ENCODE measurements at places on chromosomes 11 and 22. TPM values are rescaled to one million over a fixed set of nuclear protein-coding genes. Genes with fewer than 3 reads are reported as not detected.

SHISAL1 gene
- 1.0 TPM for total RNA-seq

MS4A6A gene
- 94.4 TPM for total RNA-seq

MRGPRE gene
- total RNA-seq, result not detected

MORC2 gene
- total RNA-seq, result 20.1 TPM

BTBD18 gene
- total RNA-seq, result not detected

EMID1 gene
- total RNA-seq, result 8.9 TPM

IGSF9B gene
- total RNA-seq, result 13.6 TPM

WNT11 gene
- 12.9 TPM for total RNA-seq

TMEM258 gene
- total RNA-seq, result 8.4 TPM

- no peak for DNase-seq
Measured at GRCh38 chr11:123357353-123357989, 72.6 kb upstream of the GRAMD1B start.

DNA sequence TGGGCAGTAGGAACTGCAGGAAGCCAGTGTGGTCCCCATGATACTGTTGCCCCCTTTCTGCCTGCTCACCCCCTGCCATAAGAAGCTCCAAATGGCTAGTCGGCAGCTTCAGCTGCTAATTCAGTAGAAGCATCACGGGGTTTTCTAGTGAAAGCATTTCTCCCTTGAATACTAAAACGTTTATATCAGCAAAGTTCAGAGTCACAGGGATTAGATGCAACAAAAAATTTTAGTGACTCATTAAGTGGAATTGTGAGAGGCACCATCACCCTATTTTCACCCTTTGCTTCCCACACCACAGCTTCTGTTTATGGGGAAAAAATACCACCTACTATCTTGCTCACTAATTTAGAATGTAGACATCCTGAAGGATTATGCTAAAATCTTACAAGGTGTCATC lies 25.2 kb downstream of the RAB39A start:
- no peak for DNase-seq

- no peak for DNase-seq
Measured at GRCh38 chr11:67255864-67256263, 10.4 kb upstream of the GRK2 start.

DNA sequence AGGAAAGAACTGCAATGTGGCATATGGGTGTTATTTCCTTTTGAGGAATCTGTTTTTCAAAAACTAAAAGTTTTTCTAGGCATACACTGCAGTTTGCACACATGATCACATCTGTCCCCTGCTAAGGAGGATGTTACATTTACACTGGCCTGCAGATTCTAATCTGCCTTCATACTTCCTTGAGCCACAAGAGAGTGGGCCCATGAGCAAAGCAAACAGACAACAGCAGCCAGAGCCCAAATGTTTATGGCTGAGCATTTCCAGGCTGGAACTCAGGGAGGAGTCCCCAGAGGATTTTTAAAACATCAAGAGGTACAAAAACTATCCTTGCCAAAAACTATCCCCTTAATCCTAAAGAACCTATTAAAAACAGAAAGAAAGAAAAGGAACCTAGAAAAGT lies 117.2 kb upstream of the MTNR1B start:
- no peak for DNase-seq

- DNase-seq, result no peak
Measured at GRCh38 chr11:93209466-93209865, 11.7 kb upstream of the SLC36A4 start.

- DNase-seq, result peak; percentile 36
Measured at GRCh38 chr11:104968355-104968855, at the start of gene CASP4. CASP4 (minus strand) TSS chr11:104968574; CDS start chr11:104968525, 49 bp downstream.

DNA sequence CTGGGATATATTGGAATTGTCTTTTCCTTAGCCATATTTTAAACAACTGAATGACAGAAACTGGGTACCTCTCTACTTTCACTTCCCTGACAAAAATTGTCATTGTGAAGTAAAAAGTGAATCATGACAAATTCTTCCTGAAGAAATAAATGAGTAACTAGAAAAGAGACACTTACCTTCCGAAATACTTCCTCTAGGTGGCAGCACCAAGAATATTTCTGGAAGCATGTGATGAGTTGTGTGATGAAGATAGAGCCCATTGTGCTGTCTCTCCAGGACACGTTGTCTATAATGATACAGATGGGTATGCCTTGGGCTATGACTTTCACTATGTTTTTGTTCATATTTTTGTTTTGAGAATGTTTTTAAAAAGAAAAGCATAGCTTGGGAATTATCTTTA lies 21.5 kb downstream of the CASP4 start:
- DNase-seq, result no peak

DNA sequence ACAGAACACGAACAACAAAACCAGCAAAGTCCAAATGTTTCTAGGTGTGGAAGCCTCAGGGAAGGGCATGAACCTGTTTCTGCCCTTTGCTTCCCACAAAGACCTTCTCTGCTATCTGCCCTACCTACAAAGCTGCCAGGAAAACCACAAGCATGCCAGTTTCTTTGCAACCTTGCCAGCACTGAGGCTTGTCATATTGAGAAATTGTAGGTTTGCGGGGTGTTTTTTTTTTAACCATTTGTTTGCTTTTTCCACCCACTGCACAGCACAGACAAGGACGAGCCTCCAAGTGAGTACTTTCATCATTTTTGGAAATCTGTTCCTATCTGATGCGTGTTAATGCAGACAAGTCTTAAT lies 12.8 kb downstream of the PARVG start:
- DNase-seq, result no peak

- DNase-seq, result peak; percentile 47
Measured at GRCh38 chr11:34027516-34028408, 23.8 kb upstream of the CAPRIN1 start.

DNA sequence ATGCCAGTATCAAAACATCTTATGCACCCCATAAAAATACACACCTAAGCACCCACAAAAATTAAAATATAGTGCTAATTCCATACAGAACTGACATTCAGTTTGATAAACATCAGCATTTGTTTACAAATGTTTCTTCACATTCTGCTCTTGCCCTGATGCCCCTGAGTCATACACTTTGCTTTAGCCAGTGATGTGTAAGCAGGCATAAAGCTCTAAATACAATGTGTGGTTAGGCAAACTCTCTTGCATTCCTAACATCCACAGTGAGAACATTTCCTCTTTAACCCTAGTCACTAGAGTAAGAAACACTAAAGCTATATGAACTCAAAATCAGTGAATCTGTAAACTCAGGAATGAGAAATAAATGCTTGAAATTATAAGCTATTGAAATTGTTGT lies 1060.7 kb downstream of the FAM181B start:
- DNase-seq, result no peak

- no peak for DNase-seq
Measured at GRCh38 chr11:17568944-17569343, 21.9 kb downstream of the OTOG start.

DNA sequence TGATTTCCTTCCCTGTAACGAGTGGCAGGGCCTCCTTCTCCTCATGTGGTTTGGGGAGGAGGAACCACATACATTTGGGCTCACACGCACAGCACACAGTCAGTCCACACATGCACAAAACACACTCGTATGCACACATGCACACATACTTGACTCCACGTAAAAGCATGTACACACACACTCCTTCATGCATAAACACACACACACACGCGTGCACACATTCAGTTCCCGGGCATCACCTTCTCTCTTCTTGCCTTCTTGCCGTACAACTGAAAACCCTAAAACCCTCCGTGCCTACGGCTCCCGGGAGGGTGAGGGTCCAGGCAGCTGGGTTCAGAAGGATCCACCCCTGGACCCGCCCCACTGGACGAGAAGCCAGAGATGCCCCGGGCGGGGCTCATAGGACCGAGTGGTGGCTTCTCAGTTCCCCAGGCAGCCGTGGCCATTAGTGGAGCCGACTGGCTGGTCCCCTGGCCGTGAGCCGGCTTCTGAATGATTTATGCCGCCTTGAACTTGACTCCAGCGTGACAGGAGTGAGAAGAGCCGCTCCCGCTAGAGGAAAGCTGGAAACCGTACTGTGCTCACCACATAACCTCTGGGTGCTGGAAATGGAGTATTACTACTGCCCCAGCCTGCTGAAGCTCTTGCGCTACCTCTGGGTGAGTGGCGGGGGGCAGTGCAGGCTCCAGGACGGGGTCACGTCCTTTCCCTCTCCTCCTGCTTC lies 117.4 kb downstream of the KIAA1671 start:
- DNase-seq, result no peak

- DNase-seq, result no peak
Measured at GRCh38 chr22:40076702-40077645, 82.2 kb downstream of the FAM83F start.

All from upper lobe of left lung (tissue), 6 donors.